ENCODE measurements at places on chromosomes 4 and X.

DNA sequence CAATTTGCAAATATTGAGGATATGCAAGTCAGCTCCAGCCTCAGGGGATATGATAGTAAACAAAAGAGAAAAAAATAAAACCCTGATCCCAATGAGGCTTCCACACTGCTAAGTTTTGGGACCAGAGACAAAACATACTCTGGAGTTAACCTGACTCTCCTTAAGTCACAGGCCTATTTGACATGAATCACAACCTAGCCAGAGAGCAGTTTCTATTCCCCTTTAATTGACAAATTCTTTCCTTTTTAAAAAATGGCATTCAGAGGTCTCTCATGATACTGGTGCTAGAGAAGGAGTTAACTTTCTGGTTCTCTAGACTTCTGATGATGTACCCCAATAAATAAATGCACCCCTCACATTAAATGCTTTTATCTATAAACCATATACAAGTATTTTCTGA is 8.8 kb downstream of the ACSL1 start:
- DNase-seq, result no peak

DNA sequence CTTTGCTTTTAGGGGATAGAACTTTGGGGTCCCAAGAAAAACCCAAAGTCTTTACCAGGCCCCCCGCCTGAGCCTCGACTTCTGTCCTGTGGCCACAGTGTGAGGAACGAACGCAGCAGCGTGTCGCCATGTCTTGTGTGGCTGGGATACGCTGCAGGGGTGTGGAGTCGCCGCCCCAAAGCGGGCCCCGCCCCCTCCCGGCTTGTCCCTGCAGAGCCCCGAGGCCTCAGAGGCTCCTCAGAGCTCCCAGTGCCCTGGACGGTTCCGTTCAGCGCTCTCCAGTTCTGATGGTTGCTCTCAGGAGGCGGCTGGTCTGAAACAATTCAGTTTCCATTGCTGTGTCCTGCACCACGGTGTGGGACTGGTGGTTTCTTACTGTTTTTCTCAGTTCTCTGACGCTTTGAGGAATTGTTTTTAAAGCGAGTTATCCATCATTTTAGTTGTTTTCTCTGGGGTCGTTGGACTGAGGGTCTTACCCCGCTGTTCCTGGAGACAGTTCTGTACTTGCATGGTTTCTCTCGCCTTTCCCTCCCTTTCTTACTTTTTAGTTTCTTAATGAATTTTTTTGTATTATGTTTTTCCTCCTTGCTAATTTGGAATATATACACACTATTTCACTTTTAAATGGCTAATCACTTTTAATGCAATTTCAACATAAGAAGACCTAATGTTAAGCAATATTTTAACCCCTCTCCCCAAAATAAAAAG is 1.6 kb upstream of the IDUA start:
- DNase-seq, result no peak

DNA sequence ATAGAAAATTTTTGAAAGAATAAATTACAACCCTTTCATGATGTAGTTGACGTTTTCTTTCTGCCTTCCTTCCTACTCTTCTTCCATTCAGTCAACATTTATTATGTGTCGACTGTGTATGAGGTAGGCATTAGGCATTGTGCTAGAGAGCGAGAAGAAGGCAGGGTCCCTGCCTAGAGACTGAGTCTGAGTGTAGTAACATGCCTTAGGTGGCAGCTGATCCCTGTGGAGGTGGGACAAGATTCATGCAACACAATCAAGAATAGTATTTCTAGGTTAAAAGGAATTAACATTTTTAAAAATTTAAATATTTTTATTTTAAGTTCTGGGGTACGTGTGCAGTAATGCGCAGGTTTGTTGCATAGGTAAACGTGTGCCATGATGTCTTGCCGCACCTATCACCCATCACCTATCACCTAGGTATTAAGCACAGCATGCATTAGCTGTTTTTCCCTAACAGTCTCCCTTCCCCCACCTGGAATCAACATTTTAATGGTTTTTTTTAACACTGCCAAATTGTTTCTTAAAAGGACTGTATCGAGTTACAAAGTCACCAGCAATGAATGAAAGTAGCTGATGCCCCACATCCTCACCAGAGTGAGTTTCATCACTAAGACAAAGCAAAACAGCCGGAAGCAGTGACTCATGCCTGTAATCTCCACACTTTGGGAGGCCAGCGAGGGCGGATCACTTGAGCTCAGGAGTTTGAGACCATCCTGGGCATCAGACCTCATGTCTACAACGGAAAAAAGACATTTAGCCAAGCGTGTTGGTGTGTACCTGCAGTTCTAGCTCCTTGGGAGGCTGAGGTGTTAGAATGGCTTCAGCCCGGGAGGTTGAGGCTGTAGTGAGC is 84.0 kb downstream of the WWC2 start:
- peak; percentile 93 for DNase-seq

DNA sequence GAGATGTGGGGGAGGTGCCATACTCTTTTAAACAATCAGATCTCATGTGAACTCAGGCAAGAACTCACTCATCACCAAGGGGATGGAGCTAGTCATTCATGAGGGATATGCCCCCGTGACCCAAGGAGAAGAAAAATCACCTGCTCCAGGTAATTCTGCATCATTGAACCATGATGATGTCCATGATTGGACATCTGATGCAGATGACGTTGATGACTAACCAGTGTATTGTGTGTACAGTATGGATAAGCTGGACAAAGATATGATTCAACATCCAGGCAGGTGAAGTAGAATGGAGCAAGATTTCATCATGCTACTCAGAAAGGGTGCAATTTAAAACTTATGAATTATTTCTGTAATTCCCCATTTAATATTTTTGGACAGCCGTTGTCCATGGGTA is 286.4 kb upstream of the SMIM31 start:
- DNase-seq, result no peak

DNA sequence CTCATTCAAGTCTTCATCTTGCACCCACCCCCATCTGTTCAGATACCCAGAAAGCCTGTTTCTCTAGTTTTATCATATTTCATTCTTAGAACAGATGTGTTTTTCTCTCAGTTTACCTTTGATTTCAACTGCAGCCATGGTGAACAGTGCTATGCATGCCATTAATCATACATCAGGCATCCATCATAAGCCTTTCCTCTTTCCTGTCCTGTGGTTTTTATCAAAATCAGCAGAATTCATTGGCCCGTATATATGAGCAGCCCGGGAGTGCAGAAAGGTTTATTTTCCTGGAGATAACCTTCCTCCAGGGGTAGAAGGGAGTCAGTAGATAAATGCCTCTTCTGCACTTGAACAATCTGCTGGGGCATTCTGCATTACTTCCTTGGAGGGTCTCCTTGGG is 65.7 kb downstream of the IL21 start:
- no peak for DNase-seq

DNA sequence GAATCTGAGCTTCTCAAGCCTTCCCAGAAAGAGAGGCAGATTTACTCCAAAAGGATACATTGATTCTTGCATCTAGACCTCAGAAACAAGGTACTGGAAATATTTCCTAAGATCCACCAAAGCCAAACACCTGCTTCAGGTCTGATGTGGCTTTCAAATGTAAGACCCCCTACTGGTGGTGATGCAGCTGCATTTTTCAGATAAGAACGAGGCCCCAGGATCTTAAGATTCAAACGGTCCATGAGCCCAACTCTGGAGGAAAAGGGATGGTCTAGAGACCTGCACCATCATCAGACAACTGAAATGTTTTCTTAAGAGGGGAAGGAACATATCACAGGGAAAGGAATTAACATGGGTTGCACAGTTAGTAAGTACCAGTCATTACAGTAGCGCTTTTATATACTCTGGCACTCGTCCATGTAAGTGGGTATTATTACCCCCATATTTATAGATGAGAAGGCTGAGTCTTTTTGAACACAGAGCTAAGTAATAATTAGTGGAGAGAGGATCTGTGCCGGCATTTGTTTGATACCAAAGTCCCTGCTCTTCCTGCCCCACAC is 73.7 kb downstream of the LEF1 start:
- DNase-seq, result no peak

DNA sequence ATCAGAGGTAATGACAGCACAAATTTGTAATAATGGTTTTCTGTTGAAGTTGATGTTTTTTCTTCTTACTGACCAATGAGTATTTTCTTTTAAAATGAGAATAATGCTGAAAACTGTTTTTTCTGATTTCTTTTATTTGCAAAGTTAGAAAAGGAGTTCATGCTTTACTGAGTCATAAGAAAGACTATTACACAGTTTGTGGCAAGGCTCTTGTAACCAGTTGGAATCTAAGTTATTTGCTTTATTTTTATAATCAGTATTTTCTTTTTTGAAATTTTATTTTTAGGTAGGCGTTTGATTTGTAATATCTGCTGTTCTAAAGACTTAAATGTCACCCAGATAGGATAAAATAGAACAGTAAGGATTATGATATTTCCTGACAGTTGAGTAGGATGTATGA is 25.5 kb downstream of the ANAPC4 start:
- no peak for DNase-seq

GRCh38 chr4:24195991-24196736 is 306.3 kb upstream of the PPARGC1A start:
- DNase-seq, result no peak

GRCh38 chr4:4693755-4694295 is 152.0 kb upstream of the STX18 start:
- no peak for DNase-seq
